ENCODE measurements at places on chromosomes 13 and 19. TPM values are rescaled to one million over a fixed set of nuclear protein-coding genes. Genes with fewer than 3 reads are reported as not detected.

Gene WTIP
- not detected for polyA plus RNA-seq

Gene TEX29
- not detected for polyA plus RNA-seq

Gene ATP1A3
- polyA plus RNA-seq = 179 TPM

Gene PCID2
- polyA plus RNA-seq = 49.2 TPM

Gene CGB3
- polyA plus RNA-seq = not detected

Gene PLIN3
- polyA plus RNA-seq = 2.4 TPM

Gene GSX1
- not detected for polyA plus RNA-seq

Gene APLP1
- 223 TPM for polyA plus RNA-seq

Gene NAA16
- 7.1 TPM for polyA plus RNA-seq

Gene KCTD12
- 377 TPM for polyA plus RNA-seq

Gene TICAM1
- 1.4 TPM for polyA plus RNA-seq

Gene SMAD9
- 8.5 TPM for polyA plus RNA-seq

Gene NANOS3
- polyA plus RNA-seq = 2.2 TPM

Gene KCNN4
- 4.1 TPM for polyA plus RNA-seq

Gene ZNF793
- polyA plus RNA-seq = 29.9 TPM

Gene ZNF627
- 9.8 TPM for polyA plus RNA-seq

Gene CLDND2
- 3.4 TPM for polyA plus RNA-seq

Gene PDE4C
- not detected for polyA plus RNA-seq

Gene SPART
- polyA plus RNA-seq = 74.5 TPM

Gene OR7D2
- polyA plus RNA-seq = not detected

Gene TEX101
- polyA plus RNA-seq = not detected

Gene ELSPBP1
- not detected for polyA plus RNA-seq

Gene PDX1
- polyA plus RNA-seq = not detected

Gene ZC3H4
- 9.1 TPM for polyA plus RNA-seq

Gene LCP1
- polyA plus RNA-seq = 11.8 TPM

Gene C19orf18
- not detected for polyA plus RNA-seq

Gene IGLON5
- 0.78 TPM for polyA plus RNA-seq

Gene LGALS14
- polyA plus RNA-seq = not detected

Gene CGB5
- not detected for polyA plus RNA-seq

Gene NLRP5
- not detected for polyA plus RNA-seq

Measured in Purkinje cell (primary cell).